ENCODE measurements at places on chromosomes 13 and 19.
A peak's percentile ranks its signal among the peaks of the same experiment; 100 is the strongest.

- no peak for DNase-seq
Observed at GRCh38 chr13:40161931-40162330, 504.5 kb downstream of the FOXO1 start.

DNA sequence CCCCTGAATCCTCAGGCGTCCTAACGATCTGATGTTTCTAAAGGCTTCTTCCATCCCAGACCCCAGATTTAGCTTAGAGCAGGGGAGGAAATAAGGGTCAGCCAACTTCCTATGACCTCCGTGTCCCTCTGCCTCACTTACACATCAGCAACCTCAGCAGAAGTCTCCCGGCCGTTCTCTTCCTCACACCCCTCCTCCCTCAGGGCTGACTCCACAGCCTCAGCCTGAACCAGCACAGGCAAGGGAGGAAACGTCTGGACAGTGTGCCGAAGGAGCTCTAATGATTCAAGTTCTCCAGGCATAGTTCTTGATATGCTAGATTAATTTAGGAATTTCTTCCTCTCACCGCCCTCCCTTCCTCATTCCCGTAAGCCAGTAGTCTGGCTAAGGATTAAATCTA, 121.4 kb downstream of the NUFIP1 start:
- no peak for DNase-seq

DNA sequence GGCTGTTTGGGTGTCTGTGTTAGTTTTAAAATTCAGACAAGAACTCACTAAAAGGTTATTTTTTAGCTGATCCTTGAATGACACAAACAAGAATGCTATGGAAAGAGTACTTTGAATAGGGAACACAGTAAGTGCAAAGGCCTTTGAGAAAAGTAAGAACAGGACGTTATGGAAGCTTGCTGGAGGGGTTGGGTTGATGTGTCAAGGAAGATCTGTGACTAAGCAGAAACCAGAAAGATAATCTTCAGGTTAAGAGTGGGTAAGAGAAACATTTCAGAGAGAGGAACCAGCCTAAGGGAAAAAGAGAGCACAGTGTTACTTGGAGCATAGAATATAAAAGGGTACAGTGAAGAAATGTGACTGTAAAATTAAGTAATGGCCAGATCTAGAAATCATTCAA, 41.2 kb upstream of the TRPC4 start:
- DNase-seq = no peak

GRCh38 chr19:49730166-49730565, 32.9 kb downstream of the TSKS start:
- no peak for DNase-seq

GRCh38 chr13:39373145-39373544, 229.8 kb downstream of the LHFPL6 start:
- DNase-seq = no peak

DNA sequence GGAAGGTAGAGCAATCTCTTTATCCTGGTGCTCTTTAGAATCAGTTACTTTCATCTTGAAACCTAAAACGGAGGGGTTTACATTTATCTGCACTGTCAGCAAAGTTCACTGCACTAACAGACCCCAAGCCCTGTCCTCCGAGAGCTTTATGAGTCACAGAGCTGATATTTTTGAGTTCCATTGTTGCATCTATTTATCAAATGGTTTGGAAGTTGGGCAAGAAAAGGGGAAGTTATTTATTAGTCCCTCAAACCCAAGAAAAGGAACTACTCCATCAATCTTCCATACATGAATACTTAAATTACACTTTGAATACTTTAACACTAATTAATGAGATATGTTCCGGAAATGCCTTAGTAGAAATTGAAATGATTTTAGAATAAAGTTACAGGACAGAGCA, 55.5 kb downstream of the EDNRB start:
- no peak for DNase-seq

- DNase-seq = peak; percentile 48
Observed at GRCh38 chr19:397321-397720, 11.6 kb downstream of the C2CD4C start.

GRCh38 chr19:46229442-46229841, at the start of gene IGFL1:
IGFL1 (plus strand) TSS chr19:46229742; CDS start chr19:46229775, 33 bp downstream.
- DNase-seq = no peak

DNA sequence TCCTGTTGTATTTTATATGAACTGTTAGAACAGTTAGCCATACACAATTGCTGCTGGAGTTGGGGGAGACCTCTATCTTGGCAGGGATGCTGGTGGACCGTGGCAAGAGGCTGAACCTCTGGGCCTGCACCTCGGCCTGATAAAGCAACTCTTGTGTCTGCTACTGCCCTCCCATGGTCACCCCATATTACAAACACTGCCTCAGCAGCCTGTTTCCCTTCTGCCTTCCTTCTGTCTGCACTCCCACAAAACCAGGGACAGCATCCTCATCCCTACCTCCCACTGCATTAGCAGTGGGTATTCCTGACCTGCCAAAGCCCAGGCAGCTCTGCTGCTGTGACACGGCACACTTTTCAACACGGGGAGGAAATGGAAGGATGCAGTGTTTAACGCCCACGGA, 456.4 kb downstream of the FGF14 start:
- no peak for DNase-seq

DNA sequence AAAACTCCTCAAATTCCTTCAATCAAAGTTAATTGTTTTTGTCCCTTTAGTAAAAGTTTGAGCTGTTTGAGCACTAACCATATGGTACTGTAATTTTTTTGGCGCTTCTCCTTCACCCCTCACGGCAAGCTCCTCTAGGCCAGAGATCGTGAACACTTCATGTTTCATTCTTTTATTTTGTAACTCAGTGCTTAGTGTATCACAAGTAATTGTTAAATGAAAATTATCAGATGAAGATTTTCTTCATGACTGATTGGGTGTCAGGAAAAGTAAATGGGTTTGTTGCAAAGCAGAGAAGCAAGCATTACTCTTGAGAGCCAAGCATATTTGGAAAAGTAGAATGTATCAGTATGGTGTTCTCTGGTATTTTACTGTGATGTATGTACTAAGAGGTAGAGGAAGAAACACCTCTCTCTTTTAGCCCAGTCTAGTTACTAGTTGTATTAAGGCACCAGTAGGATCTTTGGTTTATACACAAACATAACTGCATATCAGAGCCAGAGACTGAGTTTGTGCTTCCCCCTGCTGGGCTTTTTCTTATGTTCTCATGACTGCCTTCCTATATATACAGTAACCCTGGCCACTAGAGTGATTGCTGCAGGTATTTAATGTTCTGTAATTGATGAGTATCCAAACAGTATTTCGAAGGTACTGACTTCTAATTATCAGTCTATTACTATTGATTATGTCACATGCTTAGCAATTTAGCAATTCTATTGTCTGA, 202.3 kb upstream of the KLHL1 start:
- DNase-seq = no peak

DNA sequence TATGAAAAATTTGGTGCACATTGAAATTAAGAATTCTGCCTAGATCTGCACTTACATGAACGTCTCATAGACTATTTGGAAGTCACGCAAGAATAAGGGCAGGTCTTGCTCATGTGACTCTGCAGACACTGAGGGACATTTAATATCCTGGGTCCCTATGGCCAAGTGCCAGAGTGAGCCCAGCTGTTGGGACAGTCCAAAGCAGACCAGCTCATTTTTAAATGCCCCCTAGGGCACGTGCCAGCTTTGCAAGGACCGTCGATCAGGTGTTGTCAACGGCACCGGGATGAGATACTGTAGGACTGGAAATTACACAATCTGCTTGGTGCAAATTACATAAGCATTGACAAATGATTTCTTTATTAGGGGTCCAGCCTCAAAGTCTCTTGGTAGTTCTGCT, 293.6 kb downstream of the TEX29 start:
- DNase-seq = no peak

GRCh38 chr19:6221878-6222746, 57.7 kb downstream of the MLLT1 start:
- DNase-seq = no peak

DNA sequence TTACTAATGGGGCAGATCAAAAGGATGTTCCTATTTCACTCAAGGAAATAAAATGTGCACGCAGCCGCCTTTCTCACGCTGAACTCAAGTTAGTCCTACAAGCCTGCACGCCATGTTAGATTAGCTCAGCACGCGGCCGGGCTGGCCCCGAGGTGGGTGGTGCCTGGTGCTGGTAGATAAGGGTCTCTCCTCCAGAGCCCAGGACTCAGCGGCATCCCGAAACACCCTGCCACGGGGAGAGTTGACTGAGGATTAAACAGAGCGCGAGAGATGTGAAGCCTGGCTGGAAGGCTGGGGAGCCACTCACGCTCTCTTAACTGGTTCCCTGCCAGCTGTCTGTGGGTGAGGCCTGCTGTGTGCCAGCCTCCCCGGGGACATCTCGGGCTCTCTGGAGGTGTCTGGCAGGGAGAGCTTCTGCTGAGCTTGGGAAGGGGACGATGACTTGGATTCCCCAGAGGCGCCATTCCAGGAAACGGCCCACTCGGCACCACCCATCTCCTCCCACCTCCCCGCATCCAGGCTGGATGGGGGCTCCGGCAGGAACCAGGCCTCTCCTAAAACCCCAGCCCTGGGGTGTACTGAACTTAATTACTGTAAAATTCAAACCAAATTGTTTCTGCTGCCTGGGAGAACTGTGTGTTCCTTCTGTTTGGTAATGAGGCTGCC, 122.2 kb downstream of the KDM4B start:
- DNase-seq = no peak

DNA sequence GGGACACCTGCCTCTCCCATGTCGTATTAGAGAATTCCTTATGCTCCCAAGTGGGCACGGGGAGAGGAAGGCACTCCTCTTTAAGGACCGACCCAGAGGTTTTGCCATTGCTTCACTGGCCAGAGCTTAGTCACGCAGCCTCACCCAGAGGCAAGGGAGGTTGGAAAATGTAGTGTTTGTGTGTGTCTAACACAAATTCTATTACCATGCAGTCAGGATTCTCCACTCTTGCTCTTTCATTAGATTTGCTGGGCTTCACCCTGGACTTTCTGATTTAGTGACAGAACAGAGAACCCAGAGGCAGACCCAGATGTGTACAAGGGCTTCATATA, 14.6 kb upstream of the NCCRP1 start:
- no peak for DNase-seq

DNA sequence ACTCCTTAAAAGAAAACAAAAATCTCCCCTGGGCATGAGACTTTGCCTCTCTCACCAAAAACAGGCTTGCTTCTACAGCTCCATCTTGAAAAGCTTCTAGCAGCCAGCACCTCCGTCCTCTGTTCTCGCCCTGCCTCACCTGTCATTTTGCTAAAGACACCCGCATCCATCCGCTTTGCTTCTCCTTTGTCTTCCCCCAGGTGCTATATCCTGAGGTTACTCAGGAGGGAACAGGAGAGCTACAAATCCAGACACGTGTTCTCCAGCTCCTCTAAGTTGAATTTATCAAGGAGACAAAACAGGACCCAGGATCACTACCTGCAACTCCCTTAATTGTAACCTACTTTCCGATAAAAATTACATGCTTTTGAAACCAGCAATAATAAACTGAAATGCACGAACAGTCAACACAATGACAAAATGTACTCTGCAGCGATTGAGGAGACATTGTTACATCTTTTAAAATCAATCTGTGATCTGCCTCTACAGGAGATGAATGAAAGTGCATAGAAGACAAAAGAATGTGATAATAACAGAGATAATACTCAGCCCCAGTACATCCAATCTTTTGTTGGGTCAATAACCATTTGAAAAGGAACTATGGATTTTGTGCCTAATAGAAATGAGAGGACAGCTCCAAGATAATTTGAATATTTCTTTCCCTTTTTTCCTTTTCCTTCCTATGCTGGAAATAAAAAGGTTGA, 221.2 kb downstream of the DCLK1 start:
- no peak for DNase-seq

DNA sequence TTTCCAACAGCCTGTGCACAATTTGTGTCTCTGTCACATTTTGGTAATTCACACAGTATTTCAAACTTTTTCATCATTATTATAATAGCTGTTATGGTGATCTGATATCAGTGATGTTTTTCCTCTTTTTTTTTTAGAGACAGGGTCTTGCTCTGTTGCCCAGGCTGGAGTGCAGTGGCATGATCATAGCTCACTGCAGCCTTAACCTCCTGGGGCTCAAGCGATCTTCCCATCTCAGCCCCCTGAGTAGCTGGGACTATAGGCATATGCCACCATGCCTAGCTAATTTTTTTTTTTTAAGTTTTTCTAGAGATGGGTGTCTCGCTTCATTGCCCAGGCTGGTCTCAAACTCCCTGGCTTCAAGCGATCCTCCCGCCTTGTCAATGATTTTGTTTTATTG, 5.8 kb downstream of the MARK4 start:
- DNase-seq = no peak

Measured in naive thymus-derived CD8-positive, alpha-beta T cell (primary cell).